ENCODE measurements at places on chromosomes 11 and 22.

DNA sequence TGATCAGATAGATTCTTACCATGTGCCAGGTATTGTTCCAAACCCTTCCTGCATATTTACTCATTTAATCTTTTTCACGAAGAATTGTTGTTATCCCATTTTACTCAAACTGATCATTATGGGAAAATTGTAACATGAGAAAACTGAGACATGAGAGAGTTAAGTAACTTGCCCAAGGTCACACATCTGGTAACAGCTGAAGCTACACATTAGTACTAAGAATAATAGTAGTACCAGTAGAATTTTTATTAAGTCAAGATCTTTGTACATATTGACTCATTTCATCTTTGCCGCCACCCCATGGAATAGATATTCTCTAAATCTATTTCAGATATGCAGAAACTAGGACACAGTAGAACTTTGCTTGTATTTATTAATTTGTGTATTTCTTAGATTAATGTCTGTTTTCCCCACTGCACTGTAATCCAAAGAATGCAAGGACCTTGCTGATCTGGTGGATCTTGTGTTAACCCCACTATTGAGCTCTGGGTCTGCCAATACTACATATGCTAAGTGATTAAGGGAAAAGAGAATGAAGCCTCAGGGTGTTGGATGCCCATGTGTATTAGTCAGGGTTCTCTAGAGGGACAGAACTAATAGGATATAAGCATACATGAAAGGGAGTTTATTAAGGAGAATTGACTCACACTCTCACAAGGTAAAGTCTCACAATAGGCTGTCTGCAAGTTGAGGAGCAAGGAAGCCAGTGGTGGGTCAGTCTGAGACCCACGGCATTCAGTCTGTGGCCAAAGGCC is 72.8 kb downstream of the PARVA start:
- H3K27me3 ChIP-seq = no peaks in the 10 kb centered on the region
- no peak overlapping the region for H3K27ac ChIP-seq
- no peak overlapping the region for H3K4me3 ChIP-seq
- DNase-seq = no peak
- H3K36me3 ChIP-seq = no peaks in the 10 kb centered on the region

DNA sequence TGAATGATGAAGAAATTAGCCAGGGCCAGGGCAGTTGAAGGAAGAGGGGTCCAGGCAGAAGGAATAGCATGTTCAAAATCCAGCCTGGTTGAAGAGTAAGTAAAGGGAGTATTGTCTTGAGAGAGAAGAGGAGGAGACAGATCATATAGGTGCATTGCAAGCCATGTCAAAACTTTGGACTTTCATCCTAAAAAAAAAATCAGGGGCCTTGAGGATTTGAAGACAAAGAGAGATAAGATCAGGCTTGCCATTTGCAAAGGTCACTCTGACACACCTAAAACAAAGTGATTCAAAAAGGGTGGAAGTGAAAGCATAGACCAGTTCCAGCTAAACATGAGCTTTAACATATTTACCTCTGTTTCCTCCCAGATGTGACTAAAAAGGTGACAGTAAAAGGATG is 95.7 kb upstream of the DRD2 start:
- DNase-seq = no peak
- no peaks in the 10 kb centered on the region for H3K4me1 ChIP-seq
- H3K4me3 ChIP-seq = no peak overlapping the region

GRCh38 chr22:38180841-38181452 is 683 bp downstream of the PLA2G6 start:
- no peaks in the 10 kb centered on the region for H3K36me3 ChIP-seq
- no peaks in the 10 kb centered on the region for H3K27me3 ChIP-seq
- DNase-seq = peak; percentile 63
- H3K4me1 ChIP-seq = peaks cover 31% of the 10 kb centered on the region

- H3K4me1 ChIP-seq = no peaks in the 10 kb centered on the region
- H3K4me3 ChIP-seq = no peak overlapping the region
- H3K27me3 ChIP-seq = no peaks in the 10 kb centered on the region
- peaks cover 17% of the 10 kb centered on the region for H3K36me3 ChIP-seq
- H3K27ac ChIP-seq = no peak overlapping the region
- no peak for DNase-seq
These were observed 39.0 kb downstream of the QSER1 start for GRCh38 chr11:32931606-32932005.

GRCh38 chr11:19666951-19667350 is 45.7 kb upstream of the NAV2 start:
- H3K27me3 ChIP-seq = no peaks in the 10 kb centered on the region
- no peak for DNase-seq
- no peaks in the 10 kb centered on the region for H3K36me3 ChIP-seq
- no peaks in the 10 kb centered on the region for H3K4me1 ChIP-seq
- no peak overlapping the region for H3K27ac ChIP-seq

DNA sequence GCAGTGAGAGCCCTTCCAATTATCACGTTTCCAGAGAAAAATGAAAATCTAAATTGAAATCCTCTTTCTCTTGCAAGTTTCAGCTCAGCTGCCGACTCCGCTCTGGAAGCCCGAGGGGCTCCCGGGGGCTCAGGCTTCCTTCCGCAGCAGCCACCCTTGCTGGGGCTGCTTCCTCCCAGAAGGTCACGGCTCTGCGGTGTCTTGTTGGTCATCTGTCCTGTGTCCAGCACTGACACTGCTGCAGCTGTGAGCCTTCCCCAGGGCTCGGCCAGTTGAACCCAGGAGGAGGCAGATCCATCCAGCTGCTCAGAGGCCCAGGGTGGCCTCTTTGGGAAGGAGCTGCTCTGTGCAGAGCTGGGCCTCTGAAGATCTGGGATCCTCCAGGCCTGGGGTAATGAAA is 1337.2 kb downstream of the TBC1D22A start:
- no peak for DNase-seq
- no peaks in the 10 kb centered on the region for H3K36me3 ChIP-seq
- no peak overlapping the region for H3K27ac ChIP-seq
- no peak overlapping the region for H3K4me3 ChIP-seq

GRCh38 chr22:30636226-30637077 is 871 bp downstream of the SLC35E4 start:
- peaks cover 34% of the 10 kb centered on the region for H3K4me1 ChIP-seq
- peak overlapping the region; percentile 14 for H3K4me3 ChIP-seq
- peak overlapping the region; percentile 86 for H3K27ac ChIP-seq
- no peaks in the 10 kb centered on the region for H3K36me3 ChIP-seq

DNA sequence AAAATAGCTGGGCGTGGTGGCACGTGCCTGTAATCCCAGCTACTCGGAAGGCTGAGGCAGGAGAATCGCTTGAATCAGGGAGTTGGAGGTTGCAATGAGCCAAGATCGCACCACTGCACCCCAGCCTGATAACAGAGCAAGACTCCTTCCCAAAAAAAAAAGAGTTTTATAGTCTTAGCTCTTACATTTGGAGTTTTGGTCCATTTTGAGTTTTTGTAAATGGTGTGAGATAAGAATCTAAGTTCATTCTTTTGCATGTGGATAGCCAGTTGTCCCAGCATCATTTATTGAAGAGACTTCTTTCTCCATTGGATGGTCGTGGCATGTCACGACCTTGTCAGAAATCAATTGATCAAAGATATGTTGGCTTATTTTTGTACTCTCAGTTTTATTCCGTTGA is 34.6 kb downstream of the RNF121 start:
- H3K27me3 ChIP-seq = no peaks in the 10 kb centered on the region
- DNase-seq = no peak
- H3K36me3 ChIP-seq = no peaks in the 10 kb centered on the region
- no peak overlapping the region for H3K27ac ChIP-seq
- no peak overlapping the region for H3K4me3 ChIP-seq

DNA sequence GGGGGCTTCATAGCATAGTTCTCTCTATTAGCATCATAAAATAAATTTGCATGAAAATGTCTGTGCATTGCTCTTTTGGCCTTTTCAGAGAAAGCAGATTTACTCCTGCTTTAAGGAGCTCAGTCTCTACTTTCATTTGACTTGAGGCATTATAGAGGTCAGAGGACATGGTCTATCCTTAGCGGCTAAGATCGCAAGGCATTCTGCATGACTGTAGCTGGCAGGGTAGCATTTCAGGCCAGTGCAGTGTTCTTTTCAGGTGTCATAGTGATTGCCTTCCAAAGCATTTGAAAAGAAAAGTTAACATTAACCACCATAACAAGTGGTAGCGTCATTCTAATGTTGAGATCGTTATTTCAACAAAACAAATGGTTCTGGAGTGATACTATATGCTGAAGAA is 126.5 kb downstream of the NCAM1 start:
- H3K36me3 ChIP-seq = no peaks in the 10 kb centered on the region
- no peak overlapping the region for H3K27ac ChIP-seq
- no peak overlapping the region for H3K4me3 ChIP-seq
- H3K4me1 ChIP-seq = no peaks in the 10 kb centered on the region

DNA sequence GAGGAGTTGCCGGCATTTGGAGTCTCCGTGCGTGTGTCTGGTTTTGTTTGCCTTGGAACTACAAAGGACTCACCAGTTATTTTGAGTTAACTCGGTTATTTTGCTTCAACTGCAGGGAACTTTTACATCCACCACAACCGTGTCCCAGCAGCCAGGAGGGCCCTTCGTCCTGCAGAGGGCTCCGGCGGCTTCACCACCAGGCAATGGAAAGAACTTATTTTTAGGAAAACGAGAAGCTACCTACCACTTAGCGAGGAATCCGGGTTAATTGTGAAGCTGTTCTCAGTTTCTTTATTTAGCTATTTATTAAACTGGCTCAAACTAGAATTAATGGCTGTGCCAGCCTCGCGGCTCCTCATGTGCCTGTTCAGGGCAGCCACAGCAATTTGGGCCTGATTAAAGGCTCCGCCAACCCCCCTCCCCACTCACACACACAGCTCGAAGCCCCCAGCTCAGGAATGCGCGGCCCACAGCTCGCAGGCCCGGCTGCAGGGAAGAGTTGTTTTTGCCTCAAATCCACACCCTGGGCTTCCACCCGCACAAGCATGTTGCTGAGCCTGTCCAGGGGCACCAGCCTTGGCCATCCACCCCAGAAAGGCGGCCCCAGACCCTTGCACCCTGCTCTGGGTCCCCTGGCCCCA is 55.9 kb upstream of the FGF3 start:
- H3K4me3 ChIP-seq = no peak overlapping the region
- DNase-seq = no peak
- no peaks in the 10 kb centered on the region for H3K4me1 ChIP-seq
- no peaks in the 10 kb centered on the region for H3K36me3 ChIP-seq

- no peak overlapping the region for H3K4me3 ChIP-seq
- no peaks in the 10 kb centered on the region for H3K27me3 ChIP-seq
- peaks cover 10% of the 10 kb centered on the region for H3K4me1 ChIP-seq
- no peak overlapping the region for H3K27ac ChIP-seq
These were observed 44.8 kb upstream of the CADM1 start for GRCh38 chr11:115548878-115549528.

DNA sequence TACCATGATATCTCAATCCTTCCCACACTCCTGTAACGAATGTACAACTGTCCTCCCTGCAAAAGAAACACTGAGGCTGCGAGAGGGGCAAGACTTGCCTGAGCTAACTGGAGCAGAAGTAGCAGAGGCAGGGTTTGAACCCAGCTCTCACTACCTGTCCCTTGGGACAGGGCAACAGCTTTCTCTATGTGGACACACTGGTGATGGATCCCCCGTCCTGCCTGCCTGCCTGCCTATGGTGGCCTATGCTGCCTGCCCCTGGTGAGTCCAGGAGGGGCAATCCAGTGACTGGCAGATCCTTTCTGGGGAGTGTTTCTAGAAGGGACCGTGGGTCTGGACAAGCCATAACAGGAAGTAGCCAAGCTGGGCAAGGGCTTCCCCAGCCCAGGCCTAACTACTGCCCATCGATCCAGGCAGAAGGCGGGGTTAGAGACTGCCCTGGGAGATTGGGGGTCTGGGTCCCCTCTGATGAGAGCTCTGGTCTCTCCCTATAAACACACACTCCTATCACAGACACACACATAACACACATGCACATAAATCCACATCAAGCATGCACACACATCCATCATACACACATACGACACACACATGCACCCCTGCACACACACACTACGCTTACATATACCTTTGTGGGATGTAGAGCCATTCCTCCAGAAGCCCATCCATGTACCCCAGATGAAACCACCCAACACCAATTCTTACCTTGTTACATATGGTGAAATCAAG is 1.1 kb upstream of the EMID1 start:
- DNase-seq = no peak
- no peak overlapping the region for H3K27ac ChIP-seq
- no peaks in the 10 kb centered on the region for H3K27me3 ChIP-seq
- H3K4me1 ChIP-seq = peaks cover 26% of the 10 kb centered on the region
- H3K36me3 ChIP-seq = no peaks in the 10 kb centered on the region
- H3K4me3 ChIP-seq = no peak overlapping the region

GRCh38 chr22:38290347-38290746 is 17.5 kb upstream of the TMEM184B start:
- no peaks in the 10 kb centered on the region for H3K4me1 ChIP-seq
- no peak overlapping the region for H3K4me3 ChIP-seq
- DNase-seq = no peak
- H3K36me3 ChIP-seq = no peaks in the 10 kb centered on the region
- H3K27ac ChIP-seq = no peak overlapping the region

- no peak overlapping the region for H3K4me3 ChIP-seq
- no peak for DNase-seq
- H3K36me3 ChIP-seq = peaks cover 27% of the 10 kb centered on the region
- H3K4me1 ChIP-seq = peaks cover 82% of the 10 kb centered on the region
These were observed 17.0 kb downstream of the NEAT1 start for GRCh38 chr11:65439331-65440181.

DNA sequence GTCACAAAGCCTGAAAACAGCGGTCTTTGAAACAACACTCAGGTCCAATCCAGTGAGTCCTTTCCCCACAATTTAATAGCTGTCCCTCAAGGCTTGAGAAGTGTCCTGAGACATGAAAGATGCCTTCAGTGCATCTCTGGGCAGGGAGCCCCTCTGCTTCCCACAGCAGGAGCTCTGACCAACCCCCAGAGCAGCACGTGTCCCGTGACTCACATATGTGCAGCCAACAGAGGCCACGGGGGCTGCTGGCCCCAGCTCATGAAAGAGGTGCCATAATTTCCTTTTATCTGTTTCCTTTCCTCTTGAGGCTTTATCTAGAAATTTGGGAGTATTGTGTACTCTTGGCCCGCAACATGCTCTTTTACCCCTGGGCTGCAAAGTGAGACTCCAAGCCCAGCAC is 33.2 kb upstream of the LMO1 start:
- H3K4me3 ChIP-seq = no peak overlapping the region
- no peaks in the 10 kb centered on the region for H3K27me3 ChIP-seq
- no peaks in the 10 kb centered on the region for H3K36me3 ChIP-seq
- no peak for DNase-seq
- no peak overlapping the region for H3K27ac ChIP-seq

Data from body of pancreas (tissue), 4 donors.